ENCODE measurements at places on chromosomes 3 and 15.

GRCh38 chr3:111712294-111713167, 117.4 kb upstream of the ZBED2 start:
- no peak for DNase-seq

- DNase-seq = no peak
Observed at GRCh38 chr15:101372149-101372577, 77.1 kb upstream of the SNRPA1 start.

DNA sequence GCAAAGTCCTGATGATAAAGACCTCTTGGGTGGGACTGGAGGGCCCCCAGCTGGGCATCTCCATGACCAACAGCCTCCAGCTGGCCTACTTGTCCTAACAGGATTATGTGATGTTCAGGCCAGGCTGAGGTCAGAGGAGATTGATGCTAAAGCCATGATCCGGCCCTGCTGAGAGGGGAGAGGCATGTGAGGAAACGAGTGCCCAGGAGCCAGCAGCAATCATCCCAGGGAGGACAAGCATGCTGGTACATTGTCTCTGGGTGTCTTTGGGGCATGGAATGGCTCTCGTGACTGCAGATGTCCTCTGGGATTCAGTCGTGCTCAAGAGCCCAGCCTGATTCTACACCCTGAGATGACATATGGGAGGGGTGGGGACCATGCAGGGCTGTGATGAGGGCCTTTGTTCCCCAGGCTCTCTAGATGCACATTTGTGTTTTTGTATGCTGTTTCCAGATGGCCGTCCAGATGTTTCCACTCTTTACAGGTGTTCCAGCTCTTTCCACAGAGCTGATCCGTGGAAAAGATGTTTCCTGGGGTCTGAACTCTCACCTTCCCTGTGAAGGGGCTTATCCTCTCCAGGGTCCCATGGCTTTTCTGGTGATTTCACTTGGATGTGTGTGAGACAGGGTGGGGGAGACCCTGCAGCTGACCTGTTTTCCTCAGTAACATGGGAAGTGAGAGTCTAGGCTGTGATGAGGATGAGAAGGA, 20.2 kb downstream of the SLC24A1 start:
- DNase-seq = no peak

DNA sequence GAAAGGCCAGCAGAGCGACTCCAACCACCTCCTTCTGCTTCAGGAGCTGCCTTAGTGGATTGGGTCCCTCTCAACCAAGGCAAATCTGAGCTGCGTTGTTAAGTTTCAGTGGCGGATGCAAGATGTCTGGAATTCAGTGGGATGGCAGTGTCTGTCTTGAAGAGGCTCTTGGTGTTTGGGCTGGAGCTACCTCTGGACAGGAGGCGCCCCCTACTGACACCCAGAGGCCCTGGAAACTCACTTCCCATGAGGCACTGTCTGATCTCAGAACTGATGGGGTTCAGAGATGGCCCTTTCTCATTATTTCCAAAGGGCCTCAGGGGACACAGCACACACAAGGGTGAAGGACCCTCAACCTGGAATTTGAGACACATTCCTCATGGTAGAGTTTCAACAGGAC, 6.0 kb upstream of the SLC28A1 start:
- DNase-seq = peak; percentile 48

GRCh38 chr3:149493315-149494021, 19.0 kb downstream of the TM4SF4 start:
- no peak for DNase-seq

DNA sequence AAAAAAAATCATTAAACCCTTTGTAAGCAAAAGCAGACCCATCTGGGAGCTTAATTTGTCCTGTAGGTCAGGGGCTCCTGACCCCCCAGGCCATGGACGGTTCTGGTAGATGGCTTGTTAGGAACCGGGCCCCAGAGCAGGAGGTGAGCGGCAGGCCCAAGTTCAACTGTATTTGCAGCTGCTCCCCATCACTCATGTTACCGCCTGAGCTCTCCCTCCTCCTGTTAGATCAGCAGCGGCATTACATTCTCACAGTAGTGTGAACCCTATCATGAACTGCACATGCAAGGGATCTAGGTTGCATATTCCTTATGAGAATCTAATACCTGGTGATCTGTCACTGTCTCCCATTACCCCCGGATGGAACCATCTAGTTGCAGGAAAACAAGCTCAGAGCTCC, 60.7 kb downstream of the FSIP1 start:
- no peak for DNase-seq

- no peak for DNase-seq
Observed at GRCh38 chr15:62417439-62417838, 252.4 kb upstream of the C2CD4B start.

DNA sequence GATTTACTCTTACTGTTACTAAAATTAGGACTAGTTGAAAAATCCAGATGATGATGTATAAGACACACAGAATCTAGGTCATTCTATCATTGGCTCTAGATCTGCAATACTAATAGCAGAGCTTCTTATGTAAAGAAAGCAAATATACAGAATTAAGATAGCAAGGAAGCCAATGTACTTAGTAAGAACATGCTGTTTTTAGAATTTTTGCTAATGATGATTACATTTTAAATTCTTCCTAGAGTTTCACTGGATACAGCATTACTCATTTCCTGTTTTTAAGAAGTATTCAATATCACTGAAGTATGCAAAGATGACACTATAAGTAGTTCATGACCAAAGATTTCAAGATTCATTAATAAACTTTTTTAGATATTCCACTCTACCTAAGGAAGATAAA, 60.7 kb downstream of the CFAP20DC start:
- DNase-seq = no peak

- DNase-seq = no peak
Observed at GRCh38 chr15:66621491-66622467, 56.0 kb upstream of the LCTL start.

DNA sequence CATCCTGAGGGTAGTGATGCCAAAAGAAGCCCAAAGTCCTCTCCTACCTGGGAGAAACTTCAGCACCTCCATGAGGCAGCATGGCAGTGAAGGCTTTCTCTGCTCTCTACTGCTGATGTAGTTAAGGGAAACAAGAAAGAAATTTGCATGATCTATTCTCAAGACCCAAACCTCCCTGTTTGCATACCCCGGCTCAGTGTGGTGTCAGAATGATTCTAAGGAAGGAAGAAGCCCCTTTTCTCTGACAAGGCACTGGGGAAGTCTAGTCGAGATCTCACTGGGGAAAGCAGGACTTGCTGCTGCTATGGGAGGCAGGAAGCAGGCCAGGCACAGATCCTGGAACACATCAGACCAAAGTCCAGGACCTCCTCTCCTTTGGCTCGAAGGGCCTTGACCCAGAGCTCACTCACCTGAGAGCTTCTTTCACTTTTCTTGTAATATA, 89.4 kb upstream of the ICE2 start:
- DNase-seq = no peak

GRCh38 chr15:40461958-40462357, 8.8 kb upstream of the CHST14 start:
- DNase-seq = no peak

- no peak for DNase-seq
Observed at GRCh38 chr3:139084176-139084575, 39.5 kb upstream of the PRR23C start.

DNA sequence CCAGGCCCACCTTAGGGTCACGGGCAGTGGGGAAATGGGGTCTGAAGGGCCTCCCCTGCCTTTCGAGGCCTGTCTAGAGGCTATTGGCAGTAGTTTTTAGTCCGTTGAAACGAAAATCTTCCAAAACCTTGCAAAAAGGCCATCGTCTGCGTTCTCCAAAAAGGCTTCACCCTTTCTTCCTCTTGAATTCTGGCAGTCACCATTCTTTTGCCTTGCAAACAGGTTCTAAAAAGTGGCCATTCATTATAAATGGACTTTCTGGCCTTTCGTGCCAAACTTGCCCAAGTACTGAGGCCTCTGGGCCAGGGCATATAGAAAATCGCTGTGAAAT, 367 bp upstream of the TARS3 start:
- no peak for DNase-seq

DNA sequence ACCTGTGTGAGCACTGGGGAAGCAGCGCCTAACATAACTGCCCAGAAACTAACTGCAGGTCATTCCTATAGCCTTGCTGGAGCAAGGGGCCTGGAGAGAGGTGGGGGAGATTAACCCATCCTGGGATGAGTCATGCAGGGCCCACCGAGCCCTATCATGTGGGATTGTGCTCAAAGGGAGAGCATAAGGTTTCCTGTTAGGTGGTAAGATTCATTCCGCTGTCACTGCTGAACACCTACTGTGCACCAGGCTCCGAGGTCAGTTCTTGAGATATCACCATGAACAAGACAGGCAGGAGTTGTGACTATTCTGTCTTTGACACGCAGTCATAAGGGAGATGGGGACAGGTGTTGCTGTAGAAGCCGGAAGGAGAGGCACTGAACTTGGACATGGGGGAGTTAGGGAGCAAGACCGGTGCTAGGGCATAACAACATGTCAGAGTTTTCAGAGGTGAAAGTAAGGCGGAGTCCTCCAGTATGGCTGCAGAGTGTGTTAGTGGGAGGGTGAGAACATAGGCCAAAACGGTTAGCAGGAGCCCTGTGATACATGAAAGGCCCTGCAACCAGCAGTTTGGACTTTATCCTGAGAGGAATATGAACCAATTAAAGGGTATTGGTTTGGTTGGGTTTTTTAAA, 2.4 kb downstream of the SLC25A38 start:
- peak; percentile 11 for DNase-seq

- peak; percentile 92 for DNase-seq
Observed at GRCh38 chr3:51995346-51996163, at the start of gene RPL29. Gene RPL29 (minus strand): TSS chr3:51995895. CDS start chr3:51995461, 434 bp downstream.

DNA sequence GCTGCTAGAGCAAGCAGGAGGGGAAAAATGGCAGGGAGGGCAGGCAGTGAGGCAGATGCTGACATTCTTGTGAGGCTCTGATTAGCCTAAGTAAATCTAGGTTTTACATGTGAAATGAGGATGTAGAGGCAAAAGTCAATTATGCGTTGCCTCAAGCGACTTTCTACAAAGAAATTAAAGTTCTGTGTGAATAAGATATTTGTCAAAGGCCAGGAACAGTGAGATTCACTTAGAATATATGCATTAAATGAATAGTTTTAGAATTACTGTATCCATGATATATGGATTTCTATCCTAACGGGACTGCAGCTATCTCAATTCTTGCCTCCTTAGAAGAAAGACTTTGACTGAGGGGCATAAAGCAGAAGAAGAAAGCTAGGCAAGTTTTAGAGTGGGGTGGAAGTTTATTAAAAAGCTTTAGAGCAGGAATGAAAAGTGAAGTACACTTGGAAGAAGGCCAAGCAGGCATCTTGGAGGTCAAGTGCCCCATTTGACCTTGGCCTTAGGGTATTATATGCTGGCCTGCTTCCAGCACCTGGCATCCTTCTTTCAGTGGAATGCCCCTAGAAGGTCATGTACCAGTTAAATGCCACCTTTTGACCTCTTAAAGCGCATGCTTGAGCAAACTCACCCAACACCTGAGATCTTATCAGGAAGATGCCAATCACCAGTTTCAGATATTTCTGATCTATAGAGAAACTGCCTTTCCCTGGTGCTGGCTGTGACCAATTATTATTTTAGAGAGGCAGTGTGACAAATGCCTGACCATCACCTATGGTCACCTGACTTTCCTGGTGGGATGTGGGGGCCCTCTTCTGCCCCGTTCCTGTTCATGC, 38.2 kb downstream of the OSTN start:
- DNase-seq = no peak

- DNase-seq = no peak
Observed at GRCh38 chr3:132641837-132642538, 17.6 kb downstream of the ACAD11 start.

DNA sequence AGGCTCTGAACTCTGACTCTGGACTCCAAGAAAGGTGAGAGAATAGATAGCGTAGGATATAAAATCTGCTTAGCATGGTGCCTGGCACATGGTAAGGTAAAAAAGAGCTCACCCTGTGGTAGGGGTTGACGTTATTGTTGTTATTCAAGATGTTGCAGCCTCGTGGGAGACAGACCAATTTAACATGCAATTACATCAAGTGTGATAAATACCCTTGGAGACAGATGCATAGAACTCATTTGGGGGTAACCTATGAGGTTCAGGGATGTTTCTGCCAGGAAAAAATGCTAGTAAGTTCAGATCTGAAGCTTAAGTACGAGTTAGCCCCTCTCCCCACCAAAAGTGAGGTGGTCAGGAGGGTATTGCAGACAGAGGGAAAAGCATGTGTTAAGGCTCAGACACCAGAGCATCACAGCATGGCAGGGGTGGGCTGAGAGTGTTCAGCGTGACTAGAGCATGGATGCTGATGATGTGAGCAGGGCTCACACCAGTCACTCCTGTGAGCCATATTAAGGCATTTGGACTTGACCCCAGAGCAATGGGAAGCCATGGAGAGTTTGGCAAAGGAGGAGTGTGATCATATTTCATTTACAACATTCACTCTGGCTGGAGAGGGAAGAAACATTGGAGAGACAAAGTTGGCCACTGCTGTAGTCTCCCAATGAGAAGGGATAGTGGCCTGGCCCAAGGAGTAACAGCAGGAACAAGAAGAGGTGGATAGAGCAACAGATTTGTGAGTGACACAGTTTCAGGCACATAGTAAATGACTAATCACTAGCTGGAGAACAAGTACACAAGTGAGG, 181.0 kb downstream of the UACA start:
- no peak for DNase-seq

DNA sequence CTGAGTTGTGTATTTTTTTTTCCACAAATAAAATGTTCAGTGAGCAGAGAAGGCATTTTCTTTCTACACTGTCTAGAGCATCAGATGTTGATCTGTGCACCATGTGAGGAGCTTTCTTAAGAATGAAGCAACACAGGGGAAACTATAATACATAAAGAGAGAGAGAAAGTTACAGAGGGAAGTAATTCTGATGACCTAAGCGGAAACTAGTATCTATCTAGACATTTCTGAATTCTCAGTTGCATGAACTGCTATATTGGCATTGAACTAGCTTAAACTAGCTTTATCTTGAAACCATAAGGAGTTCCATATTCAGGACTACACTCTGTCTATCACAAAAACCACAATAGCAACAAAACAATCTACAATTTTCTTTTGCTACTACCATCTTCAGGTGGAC, 822.4 kb downstream of the VGLL3 start:
- no peak for DNase-seq

DNA sequence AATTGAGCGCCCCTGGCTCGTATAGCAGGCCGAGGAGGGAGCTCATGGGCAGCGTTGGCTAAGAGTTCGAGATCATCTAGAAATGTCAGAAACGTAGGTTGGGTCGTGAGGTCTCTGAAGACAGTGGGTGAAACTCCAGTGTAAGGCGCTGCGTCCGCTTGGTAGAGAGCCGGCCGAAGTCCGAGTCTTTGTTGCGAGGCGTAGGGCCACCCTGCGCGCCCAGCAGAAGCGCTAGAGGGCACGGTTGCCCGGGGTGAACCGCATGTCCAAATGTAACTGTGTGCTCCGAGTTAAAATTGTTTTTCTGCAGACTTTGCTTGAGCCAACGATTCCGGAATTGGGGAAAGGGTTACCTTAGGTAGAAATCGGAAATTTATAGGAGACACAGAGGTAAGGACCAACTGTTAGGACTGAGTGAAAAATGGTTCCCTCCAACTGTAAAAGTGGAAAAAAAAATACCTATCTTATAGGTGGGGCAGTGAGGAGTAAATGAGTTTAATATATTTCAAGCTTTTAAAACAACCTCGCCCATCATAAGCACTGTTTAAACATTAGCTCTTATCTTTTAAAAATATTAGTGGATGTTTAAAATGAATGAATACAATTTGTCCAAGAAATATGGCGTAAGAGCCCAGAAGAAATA, 993 bp upstream of the SIAH2 start:
- peak; percentile 45 for DNase-seq

Data from stimulated activated CD4-positive, alpha-beta T cell treated with anti-CD3 and anti-CD28 coated beads, Interleukin-4, amount 100 ng/mL, for 4 hours (primary cell).